ENCODE measurements at places on chromosomes 11 and 22.

- no peak for DNase-seq
These were observed 408.3 kb upstream of the DDI1 start for GRCh38 chr11:103628121-103628520.

DNA sequence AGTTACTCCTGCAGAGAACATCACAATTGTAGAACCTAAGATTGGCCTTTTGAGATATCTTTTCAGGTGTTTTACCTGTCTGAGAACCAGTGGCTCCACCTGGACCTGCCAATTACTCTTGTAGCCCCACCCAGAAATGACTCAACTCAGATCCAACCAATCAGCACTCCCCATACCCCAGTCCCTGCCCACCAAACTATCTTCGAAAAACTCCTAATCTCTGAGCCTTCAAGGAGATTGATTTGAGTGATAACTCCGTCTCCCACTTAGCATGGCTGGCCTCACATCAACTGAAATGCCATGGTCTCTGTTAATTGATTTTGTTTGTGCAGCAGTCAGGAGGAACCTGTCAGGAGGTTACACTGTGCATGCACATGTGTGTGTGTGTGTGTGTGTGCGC, 103.6 kb downstream of the MTNR1B start:
- DNase-seq: no peak

GRCh38 chr11:80155412-80156017, 714.7 kb upstream of the TENM4 start:
- no peak for DNase-seq

DNA sequence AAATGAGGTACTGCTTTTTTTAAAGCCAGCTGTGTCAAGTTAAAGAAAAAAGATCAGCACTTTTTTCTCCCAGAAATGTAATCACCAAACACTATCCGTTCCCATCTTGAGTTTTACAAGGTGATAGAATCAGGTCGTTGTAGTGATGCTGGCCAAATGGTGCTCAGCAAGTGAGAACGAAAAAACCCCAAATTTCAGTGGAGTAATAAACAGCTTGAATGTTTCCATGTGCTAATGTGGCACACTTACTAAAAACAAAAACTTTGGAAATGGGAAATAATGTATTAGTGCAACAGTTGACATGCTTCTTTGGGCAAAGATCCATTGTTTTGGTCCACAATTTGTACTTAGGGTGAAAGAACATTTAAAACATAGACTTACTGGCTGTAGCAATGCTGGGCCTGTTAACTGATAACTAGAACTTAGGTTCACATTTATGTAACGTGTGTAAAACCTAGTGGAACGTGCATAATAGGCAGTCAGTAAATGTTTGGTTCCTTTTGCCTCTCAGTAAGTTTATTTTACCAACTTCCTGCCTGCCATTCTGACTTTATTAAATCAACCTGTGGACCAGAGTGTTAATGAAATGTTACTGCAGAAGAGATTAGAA, 15.4 kb upstream of the GDPD4 start:
- no peak for DNase-seq

DNA sequence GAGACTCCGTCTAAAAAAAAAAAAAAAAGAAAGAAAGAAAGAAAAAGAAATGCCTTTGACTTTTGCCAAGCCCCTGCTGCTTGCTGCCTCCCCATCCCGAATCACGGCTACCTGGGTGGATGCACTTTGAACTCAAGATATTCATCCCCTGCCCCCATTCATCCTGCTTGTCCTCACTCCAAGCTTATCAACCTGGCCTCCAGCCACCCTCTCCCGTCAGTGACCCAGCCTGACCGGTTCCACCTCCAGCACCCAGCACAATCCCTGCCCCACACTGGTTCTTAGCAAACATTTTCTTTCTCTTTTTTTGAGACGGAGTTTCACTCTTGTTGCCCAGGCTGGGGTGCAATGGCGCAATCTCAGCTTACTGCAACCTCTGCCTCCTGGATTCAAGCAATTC, 44.4 kb downstream of the CYTH4 start:
- DNase-seq: no peak

- DNase-seq: no peak
These were observed 3.0 kb upstream of the IFITM10 start for GRCh38 chr11:1753229-1753928.

DNA sequence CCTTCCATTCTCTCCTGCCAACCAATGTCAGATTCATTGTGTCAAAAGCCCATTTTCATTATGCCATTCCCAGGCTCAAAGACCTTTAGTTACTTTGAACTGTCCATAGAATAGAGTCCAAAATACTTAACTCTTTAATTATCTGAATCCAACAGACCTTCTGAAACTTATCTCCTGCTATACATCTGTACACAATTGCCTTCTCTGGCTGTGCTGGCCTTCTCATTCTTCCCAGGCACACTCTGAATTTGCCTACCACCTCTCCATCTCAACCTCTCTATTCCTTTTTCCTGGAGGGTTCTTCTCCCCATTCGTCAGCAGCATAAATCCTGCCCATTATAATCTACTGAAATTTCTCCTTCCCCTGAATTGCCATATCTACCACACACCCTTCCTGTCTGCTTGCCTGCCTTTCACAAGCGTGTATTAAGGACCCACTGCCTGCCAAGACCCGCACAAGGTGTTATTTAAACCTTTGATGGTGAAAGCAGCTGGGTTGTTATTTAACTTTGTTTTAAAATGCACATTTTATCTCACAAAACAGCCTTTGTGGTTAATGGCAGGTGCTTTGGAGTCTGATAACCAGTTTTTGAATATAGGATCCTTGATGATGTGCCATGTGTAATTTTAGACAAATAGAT, 125.9 kb downstream of the CCDC81 start:
- no peak for DNase-seq

GRCh38 chr22:30205281-30206115, 41.1 kb downstream of the LIF start:
- DNase-seq: no peak

DNA sequence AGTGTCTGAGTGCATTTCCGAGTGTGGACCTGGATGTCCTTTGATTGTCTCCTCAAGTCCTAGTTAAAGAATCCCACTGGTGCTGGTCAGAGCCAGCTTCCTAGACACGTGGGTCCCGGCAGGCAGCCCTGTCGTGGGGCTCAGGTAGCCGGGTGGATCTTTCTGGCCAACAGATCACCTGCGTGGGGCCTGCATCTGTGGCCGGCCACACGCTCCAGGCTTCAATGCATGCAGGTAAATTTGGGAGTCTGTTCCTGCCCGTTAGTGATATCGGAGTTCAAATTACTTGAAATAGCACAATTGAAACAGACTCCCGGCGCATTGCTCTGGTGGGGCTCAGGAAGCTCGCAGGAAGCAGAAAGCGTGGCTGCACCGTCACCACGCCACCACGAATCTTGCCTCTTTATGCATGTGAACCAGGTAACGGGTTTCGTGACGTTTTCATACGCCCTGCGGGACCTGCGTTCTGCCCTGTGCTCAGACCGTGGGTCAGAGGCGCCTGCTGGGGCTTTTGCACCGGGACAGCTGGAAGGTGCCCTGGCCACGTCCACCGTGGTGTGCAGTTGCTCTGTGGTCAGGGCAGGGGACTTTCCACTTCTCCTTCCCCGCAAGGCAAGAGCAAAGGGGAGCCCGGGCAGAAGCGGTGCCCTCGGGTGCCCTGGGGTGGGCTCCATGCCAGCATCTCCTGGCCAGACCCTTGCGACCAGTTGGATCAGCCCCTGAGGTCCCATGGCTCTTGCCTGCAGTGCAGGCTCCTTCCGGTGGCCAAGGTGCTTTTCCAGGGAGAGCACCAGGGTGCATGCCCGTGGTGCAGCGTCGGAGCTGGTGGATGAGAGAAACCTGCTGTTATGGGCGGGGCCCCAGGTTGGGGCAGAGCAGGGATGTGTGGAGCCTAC, 803.5 kb downstream of the BRD1 start:
- DNase-seq: no peak

DNA sequence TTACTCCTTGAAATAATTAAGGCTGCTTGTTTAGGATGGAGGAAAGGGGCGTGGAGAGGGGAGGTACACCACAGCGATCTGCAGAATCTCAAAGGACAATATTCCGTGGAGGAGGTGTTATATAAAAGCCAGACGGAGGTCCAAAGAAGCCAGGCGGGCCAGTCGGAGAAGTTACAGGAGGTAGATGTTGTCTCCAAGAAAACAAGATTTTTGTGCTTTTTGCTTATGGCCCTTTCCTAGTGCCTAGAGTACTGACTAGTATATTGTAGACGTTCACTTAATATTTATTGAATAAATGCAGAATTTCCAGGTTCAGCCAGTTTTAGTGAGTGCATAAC, 761 bp downstream of the ZDHHC13 start:
- no peak for DNase-seq

DNA sequence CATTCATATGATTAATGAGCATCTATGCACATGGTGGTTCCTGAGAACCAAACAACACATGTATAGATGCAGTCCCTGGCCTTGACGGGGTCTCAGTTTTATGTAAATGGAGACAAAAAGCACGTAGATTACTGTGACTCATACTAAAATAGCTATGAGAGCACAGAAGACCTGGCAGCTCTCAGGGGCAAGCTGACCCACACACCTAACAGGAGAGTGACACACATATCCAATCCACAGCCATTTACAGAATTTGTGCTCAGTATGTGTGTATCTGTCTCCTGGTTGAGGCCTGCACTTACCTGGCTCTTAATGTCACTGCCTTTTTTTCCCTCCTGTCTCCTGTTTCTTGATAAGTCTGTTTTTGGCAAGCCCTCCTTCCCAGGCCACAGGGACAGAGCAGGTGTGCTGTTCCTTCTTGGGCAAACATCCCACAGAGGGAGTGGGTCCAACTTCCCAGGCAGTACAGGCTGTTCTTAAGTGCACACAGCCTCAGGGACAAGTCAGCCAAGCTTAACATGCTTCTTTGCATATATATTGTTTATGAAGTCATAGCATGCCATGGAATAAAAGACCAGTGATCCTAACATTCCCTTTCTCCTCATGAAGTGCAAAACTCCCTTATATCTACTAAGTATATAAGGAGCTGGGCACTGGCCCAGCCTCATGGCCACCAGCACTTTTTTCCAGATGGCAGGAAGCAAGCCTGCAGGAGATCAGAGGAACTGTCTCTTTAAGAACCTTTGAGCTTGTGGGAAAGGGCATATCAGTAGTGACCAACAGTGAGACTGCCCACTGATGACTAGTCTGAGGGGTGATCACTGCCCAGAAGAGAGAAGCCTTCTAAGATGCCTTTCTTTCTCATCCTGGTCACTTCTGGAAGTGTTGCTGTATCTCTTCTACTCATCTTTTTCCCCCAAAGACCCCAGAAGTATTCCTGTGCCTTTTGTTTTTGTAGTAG, 124.7 kb upstream of the CCDC90B start:
- DNase-seq: no peak

- DNase-seq: no peak
These were observed 24.6 kb upstream of the GRAMD4 start for GRCh38 chr22:46595545-46595944.

- DNase-seq: no peak
These were observed 11.5 kb downstream of the YPEL4 start for GRCh38 chr11:57638005-57638781.

- DNase-seq: no peak
These were observed 12.2 kb downstream of the TNKS1BP1 start for GRCh38 chr11:57312511-57313021.

DNA sequence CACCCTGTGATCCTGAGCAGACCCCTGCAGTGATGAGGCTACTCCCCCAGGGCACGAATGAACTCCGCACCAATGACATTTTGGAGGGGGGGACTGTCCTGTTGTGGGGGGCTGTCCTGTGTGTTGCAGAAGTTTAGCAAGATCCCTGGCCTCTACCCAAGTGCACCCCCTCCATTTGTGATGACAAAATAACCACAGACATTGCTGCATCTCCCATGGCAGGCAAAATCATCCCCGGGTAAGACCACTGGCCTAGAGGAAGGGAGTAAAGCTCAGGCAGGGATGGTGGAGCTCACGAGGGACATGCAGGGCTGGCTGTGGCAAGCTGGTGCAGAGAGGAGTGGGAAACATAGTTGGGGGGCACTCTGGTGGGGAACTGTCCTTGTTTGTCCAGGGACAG, 40.6 kb downstream of the NECTIN1 start:
- no peak for DNase-seq

Measured in stimulated activated CD4-positive, alpha-beta T cell treated with anti-CD3 and anti-CD28 coated beads, Interleukin-2, amount 100 ng/mL, for 24 hours (primary cell).